AG09309 (cell line): ENCODE measurements at places on chromosomes 16 and 17.

GRCh38 chr17:73013816-73014663 is 78.4 kb downstream of the SLC39A11 start:
- no peak for DNase-seq

GRCh38 chr17:78416791-78417530 is 38.5 kb downstream of the PGS1 start:
- DNase-seq = no peak

GRCh38 chr17:21475571-21475970 is 99.4 kb downstream of the KCNJ12 start:
- DNase-seq = no peak

DNA sequence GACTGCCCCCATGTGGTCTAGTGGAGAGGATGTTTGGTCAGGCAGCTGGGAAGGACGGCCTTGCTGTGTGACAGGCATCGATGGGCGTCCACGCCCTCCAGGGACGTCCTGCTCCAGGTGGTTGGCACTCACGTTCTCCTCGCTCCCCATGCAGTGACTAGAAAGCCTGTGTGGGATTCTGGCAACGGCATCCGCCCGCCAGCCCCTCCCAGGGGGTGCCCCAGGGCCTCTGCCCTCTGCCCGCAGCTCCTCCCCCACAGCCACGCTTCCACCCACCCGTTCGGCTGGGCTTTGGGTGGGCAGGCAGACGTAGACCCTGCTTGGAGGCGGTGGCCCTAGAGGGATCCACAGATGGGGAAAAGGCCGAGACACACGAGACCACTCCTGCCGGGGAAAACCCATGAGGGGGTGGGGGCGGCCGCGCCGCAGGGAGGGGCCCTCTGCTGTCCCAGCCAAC is 4.7 kb upstream of the IL17C start:
- no peak for DNase-seq

- no peak for DNase-seq
Observed at GRCh38 chr17:6160911-6161855, 91.0 kb downstream of the WSCD1 start.

DNA sequence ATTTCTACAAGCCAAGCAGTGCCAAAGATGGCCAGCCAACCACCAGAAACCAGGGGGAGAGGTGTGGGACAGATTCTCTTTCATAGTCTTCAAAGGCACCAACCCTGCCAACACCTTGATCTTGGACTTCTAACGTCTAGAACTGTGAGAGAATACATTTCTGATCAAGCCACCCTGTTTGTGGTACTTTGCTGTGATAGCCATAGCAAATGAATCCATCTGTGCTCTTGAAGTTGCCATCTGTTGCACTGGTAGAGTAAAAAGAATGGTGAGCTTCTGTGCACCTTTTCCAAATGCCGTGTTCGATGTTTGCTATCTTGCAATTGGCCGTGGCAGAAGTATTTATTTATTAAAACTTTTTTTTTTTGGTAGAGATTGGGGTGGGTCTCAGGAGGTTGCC is 16.7 kb upstream of the ADGRG1 start:
- DNase-seq = no peak

GRCh38 chr17:51540151-51540550 is 279.8 kb downstream of the UTP18 start:
- no peak for DNase-seq

DNA sequence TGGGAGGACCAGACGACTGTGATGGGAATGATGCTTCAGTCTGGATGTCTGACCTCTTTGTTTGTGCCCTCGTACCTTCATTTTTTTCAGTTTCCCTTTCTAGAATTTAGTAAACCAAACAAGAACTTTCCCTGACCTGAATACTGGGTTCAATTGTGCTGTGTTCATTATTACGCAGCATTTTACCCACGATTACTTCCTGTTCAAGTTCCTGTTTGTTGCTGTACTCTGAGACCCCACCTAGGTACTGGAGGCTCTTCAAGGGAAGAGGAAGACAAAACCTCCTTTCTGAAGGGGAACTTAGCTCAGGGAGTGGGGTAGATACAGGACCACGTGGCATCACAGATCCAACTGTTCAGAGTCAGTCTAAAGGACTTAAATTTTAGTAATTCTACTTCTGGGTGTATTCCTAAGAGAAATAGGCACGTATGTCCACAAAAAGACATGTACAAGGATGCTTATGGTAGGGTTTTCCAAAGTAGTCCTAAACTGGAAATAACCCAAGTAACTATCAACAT is 9.2 kb upstream of the PRKCB start:
- DNase-seq = no peak

GRCh38 chr17:71975331-71975801 is 145.5 kb upstream of the SOX9 start:
- no peak for DNase-seq

GRCh38 chr16:58042886-58043515 is 17.4 kb downstream of the MMP15 start:
- no peak for DNase-seq
